NCI-H1048 (cell line): ENCODE measurements at places on chromosomes 2 and 18.

- no peak for DNase-seq
Measured at GRCh38 chr2:207312006-207312356, 146.2 kb upstream of the KLF7 start.

GRCh38 chr2:46148369-46148736 is 148.9 kb upstream of the EPAS1 start:
- DNase-seq = no peak

DNA sequence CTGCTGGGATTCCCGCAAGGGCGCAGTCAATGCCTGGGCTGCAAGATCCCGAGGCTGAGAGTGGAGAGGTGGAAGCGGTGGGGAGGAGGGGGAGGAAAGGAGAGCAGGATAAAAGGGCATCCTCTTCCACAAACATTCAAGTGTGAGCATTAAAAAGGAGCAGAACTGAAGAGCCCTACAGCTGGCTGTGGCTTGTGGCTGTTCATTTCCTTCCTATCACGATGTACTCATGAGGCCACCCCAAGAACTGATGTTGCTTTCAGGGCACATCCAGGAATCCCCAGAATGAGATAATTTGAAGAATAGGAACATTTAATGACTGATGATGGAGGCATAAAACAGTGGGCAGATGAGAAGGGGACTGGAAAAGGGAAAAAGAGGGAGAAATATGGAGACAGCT is 230.8 kb upstream of the SMIM21 start:
- DNase-seq = no peak

DNA sequence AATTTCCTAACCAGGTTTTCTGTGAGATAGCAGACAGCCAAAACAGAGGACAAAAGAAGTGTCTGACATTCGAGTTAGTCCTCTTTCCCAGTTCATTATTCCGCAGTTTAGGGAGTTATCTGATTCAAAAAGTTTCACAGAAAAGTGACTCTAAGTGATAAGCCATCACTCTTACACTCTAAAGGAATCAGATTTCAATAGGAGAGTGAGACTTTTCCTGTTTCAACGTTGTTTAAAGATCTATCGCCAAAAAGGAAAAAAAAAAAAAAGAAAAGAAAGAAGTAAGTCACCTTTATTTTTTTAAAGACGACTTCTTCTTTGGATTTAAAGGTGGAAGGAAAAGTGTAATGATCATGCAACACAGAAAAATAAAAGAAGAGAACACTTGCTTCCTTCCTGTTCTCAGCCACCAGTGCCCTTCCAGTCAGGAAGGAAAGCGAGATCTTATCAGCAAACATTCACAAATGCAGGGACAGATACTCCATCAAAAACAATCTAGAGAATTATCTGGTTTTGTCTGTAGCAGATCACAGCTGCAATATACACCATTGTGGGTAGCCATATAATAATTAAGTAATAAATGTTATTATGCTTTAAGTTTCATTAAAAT is 49.8 kb downstream of the TFPI start:
- no peak for DNase-seq

DNA sequence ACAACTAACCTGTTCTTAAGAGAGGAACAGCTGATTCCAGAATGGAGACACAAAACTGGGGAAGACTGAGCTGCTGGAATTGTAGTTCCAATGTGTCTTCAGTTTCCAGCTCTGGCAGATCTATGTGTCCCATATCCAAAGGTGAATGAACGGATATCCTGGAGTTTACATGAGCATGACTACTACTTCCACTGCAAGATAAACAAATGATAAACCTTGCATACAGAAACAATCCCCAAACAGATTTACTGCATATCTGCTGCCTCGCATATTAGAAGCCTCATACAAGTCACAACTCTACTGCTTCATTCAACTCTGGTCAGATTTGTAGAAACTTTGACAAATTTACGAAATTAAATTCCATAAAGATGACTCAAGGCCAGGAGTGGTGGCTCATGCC is 15.0 kb downstream of the RTTN start:
- DNase-seq = no peak

- no peak for DNase-seq
Measured at GRCh38 chr2:197386242-197386641, 48.6 kb downstream of the SF3B1 start.

GRCh38 chr2:2838548-2838845 is 507.4 kb upstream of the MYT1L start:
- no peak for DNase-seq

DNA sequence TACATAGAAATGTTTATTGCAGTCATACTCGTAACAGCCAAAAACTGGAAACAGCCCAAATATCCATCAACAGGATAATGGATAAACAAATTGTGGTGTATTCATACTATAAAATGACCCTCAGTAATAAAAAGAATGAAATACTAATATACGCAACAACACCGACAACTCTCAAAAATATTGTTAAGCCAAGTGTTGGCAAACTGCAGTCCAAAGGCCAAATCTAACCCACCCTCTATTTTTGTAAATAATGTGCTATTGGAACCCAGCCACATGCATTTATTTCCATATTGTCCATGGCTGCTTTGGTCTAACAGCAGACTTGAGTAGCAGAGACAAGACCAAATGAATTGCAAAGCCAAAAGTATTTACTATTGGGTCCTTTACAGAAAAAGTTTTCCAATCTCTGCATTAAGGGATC is 151.0 kb downstream of the MREG start:
- no peak for DNase-seq

DNA sequence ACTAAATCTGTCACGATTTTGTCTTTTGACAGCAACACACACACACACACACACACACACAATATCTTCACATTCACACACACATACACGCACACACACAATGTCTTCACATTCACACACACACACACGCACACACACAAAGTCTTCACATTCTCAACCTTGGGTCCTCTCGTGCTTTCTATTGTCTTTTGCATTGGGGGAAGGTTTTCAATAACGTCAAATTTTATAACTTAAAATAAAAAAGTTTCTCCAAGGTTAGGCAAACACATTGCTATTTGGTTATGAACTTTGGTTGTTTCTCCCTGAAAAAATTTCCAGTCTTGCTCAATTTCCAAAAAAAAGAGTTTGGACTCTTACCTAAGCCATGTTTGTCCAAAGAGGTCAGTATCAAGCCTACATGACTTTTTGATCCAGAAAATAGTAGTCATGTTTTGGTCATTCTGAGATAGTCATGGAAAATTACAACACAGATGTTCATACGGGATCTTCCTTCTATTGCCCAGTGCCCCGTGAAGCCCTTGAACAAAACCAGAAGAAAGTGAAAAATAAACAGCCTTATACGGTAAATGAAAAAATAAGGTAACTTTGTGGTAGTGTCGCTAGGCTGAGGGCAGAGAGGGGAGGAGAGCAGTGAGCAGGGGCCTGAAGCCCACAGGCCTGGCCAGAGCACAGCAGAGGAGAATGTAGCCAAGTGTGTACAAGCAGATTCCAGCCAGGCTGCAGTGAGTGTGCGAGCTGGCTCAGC is 542.8 kb upstream of the ID2 start:
- no peak for DNase-seq

DNA sequence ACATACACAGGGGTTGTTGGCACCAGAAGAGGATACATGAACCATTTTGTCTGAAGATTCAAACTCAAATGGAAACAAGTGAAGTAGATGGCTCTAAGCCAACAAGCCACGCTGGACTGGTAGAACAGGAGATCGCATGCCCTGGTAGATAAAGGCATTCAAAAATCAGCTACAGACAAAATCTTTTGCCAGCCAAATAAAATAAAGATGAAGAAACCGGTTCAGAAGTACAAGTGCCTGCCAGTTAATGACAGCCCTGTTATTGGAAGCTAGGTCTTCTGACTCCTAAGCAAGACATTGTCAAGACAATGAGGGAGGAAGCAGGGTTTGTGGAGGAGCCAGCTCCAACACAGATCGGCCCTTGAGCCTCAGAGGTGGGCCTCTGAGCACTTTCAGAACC is 52.3 kb downstream of the EHD3 start:
- DNase-seq = no peak

DNA sequence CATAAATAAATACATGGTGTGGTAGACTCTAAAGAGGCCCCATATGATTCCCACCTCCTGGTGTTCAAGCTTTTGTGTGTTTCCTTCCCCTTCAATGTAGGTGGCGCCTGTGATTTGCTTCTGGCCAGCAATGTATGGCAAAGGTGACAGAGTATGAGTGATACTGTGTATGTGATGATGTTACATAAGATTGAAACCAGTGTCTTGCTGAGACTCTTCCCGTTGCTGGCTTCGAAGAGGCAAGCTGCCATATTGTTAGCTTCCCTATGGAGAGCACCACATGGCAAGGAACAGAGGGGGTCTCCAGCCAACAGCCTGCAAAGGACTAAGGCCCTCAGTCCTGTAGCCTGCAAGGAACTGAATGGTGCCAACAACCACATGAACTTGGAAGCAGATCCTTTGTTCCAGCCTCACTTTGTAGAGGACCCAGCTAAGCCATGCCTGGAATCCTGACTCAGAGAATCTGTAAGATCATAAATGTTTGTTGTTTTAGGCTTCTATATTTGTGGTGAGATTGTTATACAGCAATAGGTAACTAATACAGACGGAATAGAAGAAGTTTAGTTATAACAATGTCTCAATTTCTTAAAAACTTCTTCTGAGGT is 1.7 kb upstream of the SMAD4 start:
- no peak for DNase-seq

GRCh38 chr2:24329700-24330099 is 30.6 kb downstream of the ITSN2 start:
- DNase-seq = no peak
